ENCODE measurements at places on chromosomes 12 and 14. TPM values are rescaled to one million over a fixed set of nuclear protein-coding genes. Genes with fewer than 3 reads are reported as not detected.

Gene ADGRD1
- 84.8 TPM for polyA plus RNA-seq

Gene TTC9
- polyA plus RNA-seq, result 1.9 TPM

Gene DDX11
- 22.9 TPM for polyA plus RNA-seq

Gene PPP1CC
- polyA plus RNA-seq, result 190 TPM

Gene PLCZ1
- not detected for polyA plus RNA-seq

Gene ACRBP
- 4.0 TPM for polyA plus RNA-seq
